Endothelial cell of umbilical vein (primary cell): ENCODE measurements at places on chromosomes 12 and 14. TPM values are rescaled to one million over a fixed set of nuclear protein-coding genes. Genes with fewer than 3 reads are reported as not detected.

The MGP gene
- 479 and 538 TPM in 2 replicates for polyA plus RNA-seq

The LPAR5 gene
- 0.23 and 0.41 TPM in 2 replicates for polyA plus RNA-seq

The CARMIL3 gene
- polyA plus RNA-seq: 0.03 and 0.08 TPM in 2 replicates

The MED13L gene
- polyA plus RNA-seq: 22.7 and 27.4 TPM in 2 replicates

The TMEM253 gene
- polyA plus RNA-seq: 0.14 and 0.25 TPM in 2 replicates

The BCL2L14 gene
- not detected in 2 replicates for polyA plus RNA-seq

The OAS1 gene
- polyA plus RNA-seq: 5.7 and 5.8 TPM in 2 replicates

The ANKS1B gene
- polyA plus RNA-seq: 0.15 TPM in 1 of 2 replicates, not detected in the other

The PPP1R1A gene
- not detected in 2 replicates for polyA plus RNA-seq

The CPNE6 gene
- polyA plus RNA-seq: not detected in 2 replicates

The BICDL1 gene
- polyA plus RNA-seq: 0.19 TPM in 1 of 2 replicates, not detected in the other

The ACSS3 gene
- polyA plus RNA-seq: 0.12 and 0.14 TPM in 2 replicates

The ZNF891 gene
- polyA plus RNA-seq: 0.29 and 0.32 TPM in 2 replicates

The PFDN5 gene
- 665 and 745 TPM in 2 replicates for polyA plus RNA-seq

The FERMT2 gene
- polyA plus RNA-seq: 45.8 and 58.7 TPM in 2 replicates

The KHNYN gene
- polyA plus RNA-seq: 25.2 and 25.4 TPM in 2 replicates

The THTPA gene
- polyA plus RNA-seq: 9.5 and 10.8 TPM in 2 replicates
